SK-N-SH treated with all-trans-retinoic acid at 6 μM for 48 hours (cell line): ENCODE measurements at places on chromosomes 7 and 10.

DNA sequence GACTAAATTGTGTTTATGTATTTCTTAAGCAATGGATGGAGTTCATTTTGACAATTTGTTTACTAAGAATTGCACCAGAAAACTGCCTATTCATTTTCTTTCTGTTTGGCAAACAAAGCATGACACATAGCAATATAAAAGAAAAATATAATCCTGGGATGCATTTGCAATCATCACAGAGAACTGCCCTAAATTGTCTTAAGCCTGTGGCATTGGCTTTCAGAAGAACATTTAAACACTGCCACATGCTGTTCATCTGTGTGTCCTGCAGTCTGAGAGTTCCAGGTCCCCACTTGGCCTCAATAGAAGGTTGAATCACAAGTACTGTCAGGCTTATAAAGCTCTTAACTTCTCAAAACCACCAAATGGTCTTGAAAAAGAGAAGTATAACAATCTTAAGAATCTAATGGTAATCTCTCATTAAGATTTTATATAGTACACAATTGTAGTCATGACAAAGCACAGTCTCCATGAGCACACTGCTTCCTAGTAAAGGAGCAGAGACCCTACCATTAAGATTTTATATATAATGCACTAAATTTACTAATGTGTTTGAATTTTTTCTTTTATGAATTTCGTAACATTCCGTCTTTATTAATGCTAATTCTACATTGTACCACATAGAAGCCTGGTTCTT lies 29.9 kb downstream of the RNLS start:
- ATAC-seq, result peak; percentile 97

DNA sequence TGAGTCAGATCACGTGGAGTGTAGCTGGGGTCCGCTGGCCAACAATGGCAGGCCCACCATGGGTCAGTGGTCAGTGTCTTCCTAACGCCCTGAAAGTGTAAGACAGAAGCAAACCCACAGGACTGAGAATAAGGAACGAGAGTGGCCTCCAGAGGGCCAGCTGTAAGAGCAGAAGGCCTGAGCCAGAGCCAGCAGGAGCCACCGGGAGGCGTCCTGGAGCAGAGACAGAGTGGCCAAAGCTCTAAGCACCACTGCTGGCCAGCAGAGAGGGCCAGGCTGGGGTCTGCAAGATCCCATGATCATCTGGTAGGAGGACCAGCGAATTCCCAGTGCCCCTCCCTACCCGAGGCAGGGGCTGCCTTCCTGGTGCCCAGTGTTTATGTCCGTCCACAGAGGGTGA lies 9.2 kb downstream of the CCDC201 start:
- ATAC-seq, result peak; percentile 75

GRCh38 chr10:47063858-47064257 lies 152.6 kb downstream of the PTPN20 start:
- ATAC-seq, result no peak

- ATAC-seq, result no peak
Measured at GRCh38 chr10:116694243-116694926, 48.0 kb downstream of the HSPA12A start.

DNA sequence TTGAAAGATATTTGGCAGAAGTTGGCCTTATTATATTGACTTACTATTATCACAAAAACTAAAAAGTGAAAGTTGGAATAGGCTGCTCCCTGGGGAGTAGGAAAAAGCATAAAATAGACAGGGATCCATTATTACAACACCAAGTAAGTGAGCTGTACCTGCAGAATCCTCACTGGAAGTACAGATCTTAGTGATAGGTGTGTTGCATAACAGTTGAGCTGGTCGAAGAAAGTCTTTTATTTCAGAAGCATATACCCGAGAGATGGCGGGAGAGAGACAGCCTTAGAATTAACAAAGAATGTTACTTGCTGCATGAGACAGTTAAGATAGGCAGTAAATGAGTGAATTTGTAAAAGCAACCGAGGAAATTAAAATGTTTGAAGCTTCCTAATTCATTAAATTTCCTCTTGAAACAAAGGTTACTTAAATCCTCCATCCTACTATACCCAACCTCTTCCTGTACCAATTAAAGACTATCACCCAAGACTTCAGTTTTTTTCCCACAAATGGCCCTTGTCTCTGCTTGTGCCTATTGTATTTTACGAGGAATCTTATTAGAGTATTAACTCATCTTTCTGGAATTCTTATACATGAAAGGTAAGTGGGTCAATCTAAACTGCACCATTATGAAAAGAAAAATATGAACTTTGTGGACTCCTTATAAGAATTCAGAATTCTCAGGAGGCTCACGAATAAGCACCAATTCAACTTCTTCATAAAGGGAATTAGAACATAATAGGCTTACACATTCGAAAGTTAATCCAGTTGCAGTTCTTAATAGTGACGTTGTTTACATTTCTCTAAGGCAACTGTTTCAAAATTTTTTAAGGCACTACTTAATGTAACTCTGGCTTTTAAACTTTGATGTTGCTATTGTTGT lies 56.2 kb downstream of the CREM start:
- no peak for ATAC-seq

DNA sequence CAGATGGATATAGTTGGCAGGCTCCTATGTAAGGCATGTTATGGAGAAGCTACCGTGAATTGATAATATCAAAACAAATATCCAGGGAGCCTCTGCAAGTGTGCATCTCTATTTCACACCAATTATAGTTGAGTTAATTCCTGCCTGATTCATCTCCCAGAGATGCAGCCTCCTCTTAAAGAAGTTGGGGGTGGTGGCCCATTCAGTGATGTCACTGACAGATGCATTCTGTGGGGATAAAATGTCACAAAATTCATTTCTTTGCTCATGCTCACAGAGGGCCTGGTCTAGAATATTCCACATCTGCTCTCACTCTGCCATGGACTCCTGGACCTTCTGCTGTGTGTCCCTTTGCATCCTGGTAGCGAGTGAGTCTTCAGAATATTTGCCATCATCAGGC lies 189.1 kb upstream of the PRSS1 start:
- ATAC-seq, result no peak

GRCh38 chr10:102069071-102069470 lies 3.9 kb downstream of the HPS6 start:
- ATAC-seq, result no peak

DNA sequence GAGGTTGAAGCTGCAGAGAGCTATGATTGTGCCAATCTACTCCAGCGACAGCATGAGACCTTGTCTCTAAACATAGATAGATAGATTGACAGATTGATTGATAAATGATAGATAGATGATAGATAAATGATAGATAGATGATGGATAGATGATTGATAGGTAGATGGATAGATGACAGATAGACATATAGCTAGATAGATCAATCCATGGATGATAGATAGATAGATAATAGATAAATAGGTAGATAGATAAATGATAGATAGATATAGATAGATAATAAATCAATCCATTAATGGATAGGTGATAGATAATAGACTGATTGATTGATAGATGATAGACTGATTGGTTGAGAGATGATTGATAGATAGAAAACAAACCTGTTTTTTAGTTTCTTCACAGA lies 349.6 kb downstream of the PAXIP1 start:
- no peak for ATAC-seq

DNA sequence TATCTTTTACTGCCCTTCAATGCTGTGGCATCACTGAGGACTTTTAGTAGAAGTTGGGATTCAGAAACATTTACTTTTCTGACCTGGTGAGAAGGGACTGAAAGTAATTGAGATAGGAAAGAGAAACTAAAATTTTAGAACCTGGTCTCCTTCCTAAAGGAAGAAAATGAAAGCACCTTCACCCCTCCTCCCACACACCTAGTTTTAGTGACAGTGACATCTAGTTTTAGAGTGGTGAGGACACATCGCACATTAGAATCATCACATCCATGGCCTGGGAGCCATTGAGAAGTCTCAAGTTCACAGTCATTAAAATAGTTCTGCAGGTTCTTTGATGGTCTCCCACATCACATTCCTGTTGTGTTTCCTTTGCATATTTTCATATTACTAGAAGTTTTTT lies 16.1 kb downstream of the TAS2R41 start:
- no peak for ATAC-seq
